Neural progenitor cell (in vitro differentiated cells): ENCODE measurements at places on chromosomes 1 and 21. TPM values are rescaled to one million over a fixed set of nuclear protein-coding genes. Genes with fewer than 3 reads are reported as not detected.

GRCh38 chr1:207754974-207755700 lies 3.3 kb downstream of the CD46 start:
- H3K4me3 ChIP-seq: no peak overlapping the region
- peaks cover 10% of the 10 kb centered on the region for H3K4me1 ChIP-seq
- H3K27ac ChIP-seq: no peak overlapping the region
- H3K36me3 ChIP-seq: peaks cover 16% of the 10 kb centered on the region
- no peaks in the 10 kb centered on the region for H3K27me3 ChIP-seq

DNA sequence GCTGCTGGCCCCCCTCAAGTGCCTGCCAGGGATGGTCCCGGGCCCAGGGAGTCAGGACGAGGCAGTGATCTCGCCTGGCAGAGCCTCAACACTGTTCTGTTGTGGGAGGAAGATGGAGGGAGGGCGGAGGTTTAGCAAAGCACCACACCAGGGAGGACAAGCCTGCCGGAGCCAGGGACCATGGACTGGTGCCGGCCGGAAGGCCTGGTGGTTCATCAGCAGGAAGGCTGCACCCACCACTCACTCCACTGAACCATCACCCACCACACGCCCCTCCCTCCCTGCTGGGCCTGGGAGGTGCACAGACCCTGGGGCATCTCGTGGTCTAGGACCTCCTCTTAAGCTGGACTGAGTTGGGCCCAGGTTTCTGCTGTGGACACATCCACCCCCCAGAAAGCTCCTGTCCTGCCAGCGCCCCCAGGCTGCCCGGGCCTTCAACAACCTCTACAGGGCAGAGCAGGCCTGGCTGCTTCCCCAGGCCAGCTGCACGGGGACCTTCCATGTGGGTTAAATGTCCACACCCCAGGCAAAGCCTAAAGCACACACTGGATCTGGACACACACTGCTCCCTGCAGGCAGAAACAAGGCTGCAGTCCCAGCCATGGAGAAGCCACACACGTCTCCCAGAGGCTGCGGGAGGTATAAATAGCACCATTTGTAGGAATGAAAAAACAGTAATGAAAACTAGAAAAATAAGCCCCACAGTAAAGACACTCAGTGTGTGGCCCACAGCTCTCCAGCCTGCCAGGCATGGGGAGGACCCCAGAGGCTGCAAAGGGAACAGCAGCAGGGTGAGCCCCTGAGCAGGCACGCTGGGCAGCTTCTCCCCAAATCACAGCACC lies 10.4 kb upstream of the TMEM240 start:
- H3K36me3 ChIP-seq: no peaks in the 10 kb centered on the region
- H3K4me1 ChIP-seq: no peaks in the 10 kb centered on the region
- no peak overlapping the region for H3K27ac ChIP-seq
- no peaks in the 10 kb centered on the region for H3K27me3 ChIP-seq

- DNase-seq: no peak
- H3K4me1 ChIP-seq: peaks cover 6% of the 10 kb centered on the region
- no peaks in the 10 kb centered on the region for H3K36me3 ChIP-seq
- peaks cover 35% of the 10 kb centered on the region for H3K27me3 ChIP-seq
- no peak overlapping the region for H3K4me3 ChIP-seq
- no peak overlapping the region for H3K27ac ChIP-seq
These were observed 2.4 kb upstream of the FCGR2A start for GRCh38 chr1:161502641-161503393.

DNA sequence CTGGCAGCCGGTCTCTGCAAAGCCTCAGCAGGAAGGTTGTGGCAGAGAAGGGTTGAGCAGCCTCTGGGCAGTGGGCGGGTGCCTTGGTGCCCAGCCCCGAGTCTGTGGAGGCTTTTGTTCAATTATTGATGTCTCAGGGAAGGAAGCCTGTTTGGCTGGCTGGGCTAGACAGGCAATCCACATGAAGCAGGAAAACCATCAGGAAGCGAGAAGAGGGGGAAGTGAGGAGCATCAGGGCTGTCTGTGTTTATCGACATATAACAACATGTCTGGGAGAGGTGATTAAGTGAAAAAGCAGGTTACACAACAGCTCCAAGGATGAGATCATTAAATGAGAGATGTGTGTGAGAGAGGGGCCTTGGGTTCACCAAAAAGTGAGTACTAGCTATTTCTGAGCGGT lies 105.4 kb downstream of the UBE2U start:
- H3K36me3 ChIP-seq: no peaks in the 10 kb centered on the region
- no peaks in the 10 kb centered on the region for H3K27me3 ChIP-seq
- no peak overlapping the region for H3K27ac ChIP-seq
- H3K4me3 ChIP-seq: no peak overlapping the region
- DNase-seq: no peak

DNA sequence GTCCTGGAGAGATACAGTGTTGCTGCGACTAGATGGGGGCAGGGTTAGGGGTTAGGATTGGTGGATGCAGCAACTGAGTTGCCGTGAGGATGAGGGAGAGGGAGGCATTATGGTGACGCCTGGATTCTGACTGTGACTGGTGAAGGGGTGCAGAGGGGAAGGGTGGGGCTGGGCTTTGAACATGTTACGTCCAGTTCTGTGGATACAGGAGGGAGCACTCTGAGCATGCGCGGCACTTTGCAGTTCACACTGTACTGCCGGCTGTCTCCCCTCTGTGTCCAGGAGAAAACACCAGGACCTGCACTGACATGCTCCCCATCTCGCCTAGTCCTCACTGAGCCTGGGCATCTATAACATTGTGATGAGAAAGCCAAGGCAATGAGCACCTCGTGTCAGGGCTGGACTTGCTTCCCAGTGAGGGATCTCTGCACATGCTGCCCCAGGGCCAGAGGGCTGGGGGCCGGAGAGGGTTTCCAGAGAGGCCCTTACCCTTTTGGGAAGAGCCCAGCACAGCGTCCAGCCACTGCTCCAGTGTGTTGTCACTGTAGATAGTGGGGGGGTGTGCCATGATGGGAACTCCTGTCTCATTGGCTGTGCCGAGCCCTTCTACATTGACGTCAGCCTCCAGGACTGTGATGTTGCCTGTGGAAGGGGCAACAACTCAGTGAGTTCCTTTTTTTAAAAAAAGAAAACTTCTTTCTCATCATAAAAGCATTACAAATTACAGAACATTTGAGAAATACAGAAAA lies 7.6 kb downstream of the FAM151A start:
- H3K36me3 ChIP-seq: no peaks in the 10 kb centered on the region
- peaks cover 16% of the 10 kb centered on the region for H3K4me1 ChIP-seq
- no peak for DNase-seq
- no peak overlapping the region for H3K4me3 ChIP-seq
- H3K27me3 ChIP-seq: no peaks in the 10 kb centered on the region

- no peak overlapping the region for H3K27ac ChIP-seq
- H3K4me3 ChIP-seq: no peak overlapping the region
- H3K4me1 ChIP-seq: peaks cover 46% of the 10 kb centered on the region
These were observed 286.8 kb downstream of the PTPRU start for GRCh38 chr1:29523136-29523535.

DNA sequence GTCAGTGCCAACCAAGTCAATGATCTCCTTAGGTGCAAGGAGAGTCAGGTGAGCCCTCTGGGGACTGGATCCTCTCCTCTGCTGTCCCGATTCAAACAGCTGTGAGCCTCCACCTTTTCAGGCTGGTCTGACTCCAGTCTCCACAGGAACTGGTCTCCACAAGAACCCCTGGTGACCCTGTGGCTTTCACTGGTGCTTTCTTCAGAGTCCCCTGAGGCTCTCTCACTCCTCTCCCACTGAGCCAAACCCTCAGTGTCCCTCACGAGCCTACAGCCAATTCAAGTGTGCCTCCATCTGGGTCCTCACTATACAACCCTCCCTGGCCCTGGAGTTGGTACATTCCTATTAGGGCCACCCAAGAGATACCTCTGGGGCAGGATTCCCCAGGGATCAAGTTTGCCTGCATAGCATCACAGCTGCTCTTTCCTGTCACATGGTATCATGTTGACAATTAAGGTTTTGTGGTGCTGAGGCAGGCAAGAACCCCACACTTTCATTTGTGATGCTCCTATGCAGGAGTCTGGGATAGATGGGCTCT lies 5.2 kb upstream of the NGF start:
- no peak overlapping the region for H3K27ac ChIP-seq
- DNase-seq: no peak
- peaks cover 14% of the 10 kb centered on the region for H3K4me1 ChIP-seq
- no peak overlapping the region for H3K4me3 ChIP-seq
- H3K36me3 ChIP-seq: no peaks in the 10 kb centered on the region

DNA sequence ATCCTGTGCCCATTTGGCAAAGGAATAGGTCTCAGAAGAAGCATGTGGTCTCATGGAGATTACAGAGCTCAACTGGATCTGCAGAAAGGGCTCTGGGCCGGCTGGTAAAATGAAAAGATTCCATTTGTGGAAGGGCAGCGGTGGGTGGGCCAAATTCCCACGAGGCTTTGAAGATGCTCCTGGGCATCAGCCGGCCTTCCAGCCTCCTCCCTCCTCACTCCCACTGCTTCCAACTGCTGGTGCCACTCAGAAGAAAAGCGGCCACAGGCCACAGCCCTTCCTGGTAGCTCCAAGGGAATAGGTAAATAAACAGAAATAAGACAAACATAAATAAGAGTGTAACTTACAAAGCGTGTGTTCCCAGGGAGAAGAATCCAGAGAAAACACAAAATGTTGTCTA lies 136.3 kb upstream of the SLC44A3 start:
- H3K27me3 ChIP-seq: no peaks in the 10 kb centered on the region
- no peak overlapping the region for H3K27ac ChIP-seq
- no peaks in the 10 kb centered on the region for H3K36me3 ChIP-seq
- H3K4me1 ChIP-seq: peaks cover 6% of the 10 kb centered on the region
- no peak overlapping the region for H3K4me3 ChIP-seq
- no peak for DNase-seq

DNA sequence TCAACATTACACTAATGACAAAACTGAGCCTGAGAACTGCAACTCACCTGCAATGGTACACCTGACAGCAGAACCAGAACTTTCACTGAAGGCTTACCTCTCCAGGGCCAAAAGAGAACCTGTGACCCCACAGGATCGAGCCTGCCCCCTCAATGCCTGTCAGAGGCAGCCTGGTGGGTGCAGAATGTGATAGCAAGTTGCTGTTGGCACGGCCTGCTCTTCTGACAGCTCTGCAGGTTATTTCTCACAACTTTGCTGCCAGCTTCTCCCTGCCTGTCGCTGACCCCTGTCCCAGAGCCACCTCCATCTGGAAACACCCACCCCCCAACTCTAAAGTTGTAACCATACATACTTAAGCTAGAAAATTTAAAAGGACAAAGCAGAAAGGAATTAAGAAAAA lies 35.2 kb downstream of the HIVEP3 start:
- no peaks in the 10 kb centered on the region for H3K4me1 ChIP-seq
- no peak overlapping the region for H3K27ac ChIP-seq

GRCh38 chr1:25031966-25032667 lies 102.0 kb upstream of the RUNX3 start:
- no peaks in the 10 kb centered on the region for H3K36me3 ChIP-seq
- no peak overlapping the region for H3K4me3 ChIP-seq
- H3K4me1 ChIP-seq: no peaks in the 10 kb centered on the region
- H3K27ac ChIP-seq: no peak overlapping the region

The CCDC27 gene
- total RNA-seq: not detected in 2 replicates

The UMODL1 gene
- 0.09 TPM in 1 of 2 replicates, not detected in the other for total RNA-seq

The DDAH1 gene
- 18.9 and 23.1 TPM in 2 replicates for total RNA-seq

The SLAMF9 gene
- not detected in 2 replicates for total RNA-seq
